ENCODE measurements at places on chromosomes 6 and 20.

GRCh38 chr6:77181749-77182148 is 281.5 kb downstream of the HTR1B start:
- no peak for DNase-seq

DNA sequence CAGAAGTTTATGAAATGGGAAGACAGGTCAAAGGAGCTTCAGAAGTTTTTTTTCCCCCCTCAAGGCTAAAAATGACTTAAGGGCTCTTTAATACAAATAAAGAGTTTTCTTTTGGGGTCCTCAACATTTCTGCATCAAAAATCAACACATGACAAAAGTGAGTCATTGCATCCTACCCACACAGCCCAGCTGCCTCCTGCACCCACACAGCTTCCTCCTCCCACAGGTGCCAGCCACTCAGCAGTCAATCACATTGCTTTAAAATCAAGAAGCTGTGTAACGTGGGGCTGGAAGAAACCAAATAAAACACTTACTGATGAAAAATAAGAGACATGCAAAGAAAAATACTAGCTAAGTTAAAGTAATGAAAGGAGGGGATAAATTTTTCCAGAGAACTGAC is 68.5 kb downstream of the MAP3K5 start:
- DNase-seq, result no peak

GRCh38 chr20:37749218-37749617 is 55.4 kb downstream of the CTNNBL1 start:
- no peak for DNase-seq

DNA sequence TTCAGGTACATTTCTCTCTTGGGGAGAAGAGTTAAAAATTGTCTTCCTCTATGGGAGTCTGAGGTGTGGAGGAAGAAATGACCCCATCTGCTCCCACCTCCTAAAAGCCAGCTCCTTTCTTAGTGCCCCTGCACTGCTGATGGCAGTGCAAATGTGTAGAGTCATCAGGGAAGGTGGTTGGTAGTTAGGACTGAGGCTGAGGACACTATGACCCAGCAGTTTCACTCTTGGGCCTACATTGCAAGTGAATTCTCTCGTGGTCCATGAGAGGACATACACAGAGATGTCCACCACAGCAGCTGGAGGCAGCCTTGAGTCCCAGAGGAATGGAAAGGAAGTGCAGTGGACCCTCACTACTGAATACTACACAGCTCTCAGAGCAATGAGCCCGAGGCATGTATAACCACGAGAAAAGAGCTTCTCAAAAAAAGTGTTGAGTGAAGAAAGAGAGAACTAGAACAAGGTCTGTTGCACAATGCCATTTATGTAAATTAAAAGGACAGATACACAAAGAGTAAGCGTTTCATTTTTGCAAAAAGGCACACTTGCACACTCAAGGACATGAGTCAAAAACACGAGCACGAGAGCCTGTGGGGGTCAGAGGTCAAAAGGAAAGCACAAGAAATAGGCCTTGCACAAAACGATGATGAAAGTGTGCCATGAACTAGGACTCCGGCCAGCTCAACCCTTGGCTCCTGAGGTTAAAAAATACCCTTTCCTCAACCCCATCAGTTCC is 308.2 kb upstream of the PRND start:
- no peak for DNase-seq

DNA sequence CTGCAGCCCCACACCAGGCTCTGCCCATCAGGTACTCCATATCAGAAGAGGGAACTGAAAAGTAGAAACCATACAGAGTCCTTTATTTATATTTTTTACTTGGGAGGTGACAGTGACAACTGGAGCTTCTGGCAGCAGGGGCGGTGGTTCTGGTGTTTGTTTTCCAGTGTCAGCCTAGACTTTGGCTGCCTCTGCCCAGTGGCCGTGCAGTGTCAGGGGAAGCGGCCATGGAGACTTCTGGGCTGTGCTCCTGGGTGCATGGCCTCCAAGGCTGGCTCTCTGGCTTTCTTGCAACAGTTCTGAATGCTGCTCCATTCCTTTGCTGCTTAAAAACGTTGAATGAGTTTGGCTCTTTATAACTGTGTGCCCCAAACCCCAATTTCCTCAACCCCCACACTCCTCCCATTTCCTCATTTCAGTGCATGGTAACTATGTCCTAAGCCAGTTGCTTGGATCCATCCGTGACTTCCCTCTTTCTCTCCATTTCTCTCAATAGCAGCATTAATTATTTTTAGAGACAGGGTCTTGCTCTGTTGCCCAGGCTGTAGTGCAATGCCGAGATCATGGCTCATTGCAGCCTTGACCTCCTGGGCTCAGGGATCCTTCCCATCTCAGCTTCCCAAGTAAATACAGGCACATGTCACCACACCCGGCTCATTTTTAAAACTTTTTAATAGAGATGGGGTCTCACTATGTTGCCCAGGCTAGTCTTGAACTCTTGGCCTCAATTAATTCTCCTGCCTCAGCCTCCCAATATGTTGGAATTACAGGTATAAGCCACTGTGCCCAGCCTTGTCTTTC is 141.1 kb upstream of the SGK1 start:
- DNase-seq, result no peak

DNA sequence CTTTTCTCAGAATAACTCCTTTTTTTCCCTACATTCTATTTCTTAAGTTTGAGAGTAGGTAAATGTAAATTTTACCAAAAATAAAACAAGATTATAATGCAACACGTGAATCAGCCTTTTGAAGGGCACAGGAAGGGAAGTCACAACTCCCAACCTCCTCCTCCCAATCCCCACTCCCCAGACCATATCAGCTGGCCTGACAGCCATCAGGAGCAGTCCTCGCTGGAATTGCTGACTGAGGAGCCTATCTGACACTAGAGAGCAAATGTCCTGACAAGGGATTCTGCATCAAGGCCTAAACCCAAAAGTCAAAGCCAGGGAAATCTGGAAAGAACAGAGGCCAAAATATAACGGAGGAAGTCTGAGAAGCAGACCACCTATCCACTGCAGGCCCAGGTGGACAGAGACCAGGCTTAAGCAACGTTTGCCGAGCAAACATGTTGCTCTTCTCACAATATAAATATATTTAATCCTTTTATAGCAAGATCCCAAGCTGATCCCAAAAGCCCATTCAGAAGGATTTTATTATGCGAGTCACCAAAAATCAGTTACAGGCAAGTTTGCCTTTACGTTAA is 2.5 kb downstream of the RRAGD start:
- DNase-seq, result no peak

- DNase-seq, result no peak
Measured at GRCh38 chr20:37528446-37529213, 954 bp upstream of the BLCAP start.

GRCh38 chr20:12827816-12828385 is 180.9 kb upstream of the SPTLC3 start:
- no peak for DNase-seq

- DNase-seq, result no peak
Measured at GRCh38 chr6:44800171-44800783, 412.8 kb downstream of the CDC5L start.

GRCh38 chr20:10714236-10714975 is 40.6 kb upstream of the JAG1 start:
- no peak for DNase-seq

- no peak for DNase-seq
Measured at GRCh38 chr6:17879184-17879583, 108.3 kb downstream of the KIF13A start.

DNA sequence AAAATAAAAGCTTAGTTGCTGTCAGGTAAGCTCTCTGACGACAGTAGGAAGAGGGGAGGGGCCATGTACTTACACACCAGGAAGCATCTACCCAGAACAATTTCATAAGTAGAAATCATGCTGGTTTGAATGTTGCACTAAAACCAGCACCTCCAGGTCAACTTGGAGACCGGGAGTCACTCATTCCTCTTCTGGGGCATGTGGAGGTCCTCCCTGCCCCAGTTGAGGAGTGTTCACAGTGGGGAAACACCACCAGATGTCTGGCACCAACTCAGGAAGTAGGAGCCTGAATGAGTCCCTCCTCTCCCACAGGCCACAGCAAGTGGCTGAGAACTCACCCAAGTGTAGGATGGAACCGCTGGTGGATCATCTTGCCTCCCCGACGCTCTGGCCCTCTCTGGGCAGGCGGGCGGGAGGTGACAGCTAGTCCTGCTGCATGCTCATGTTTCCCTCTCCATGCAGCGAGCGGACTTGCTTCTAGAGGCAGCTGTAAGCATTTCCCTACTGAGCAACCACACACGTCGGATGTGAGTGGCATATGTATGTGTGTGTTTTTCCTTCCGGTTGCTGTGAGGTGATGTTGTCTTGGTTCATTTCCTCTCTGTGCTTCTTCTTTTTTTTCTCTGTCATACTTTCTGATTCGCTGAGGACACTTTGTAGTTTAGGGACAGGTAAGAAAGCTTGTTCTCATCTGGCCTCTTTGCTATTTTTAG is 149.5 kb upstream of the NEDD9 start:
- peak; percentile 39 for DNase-seq

DNA sequence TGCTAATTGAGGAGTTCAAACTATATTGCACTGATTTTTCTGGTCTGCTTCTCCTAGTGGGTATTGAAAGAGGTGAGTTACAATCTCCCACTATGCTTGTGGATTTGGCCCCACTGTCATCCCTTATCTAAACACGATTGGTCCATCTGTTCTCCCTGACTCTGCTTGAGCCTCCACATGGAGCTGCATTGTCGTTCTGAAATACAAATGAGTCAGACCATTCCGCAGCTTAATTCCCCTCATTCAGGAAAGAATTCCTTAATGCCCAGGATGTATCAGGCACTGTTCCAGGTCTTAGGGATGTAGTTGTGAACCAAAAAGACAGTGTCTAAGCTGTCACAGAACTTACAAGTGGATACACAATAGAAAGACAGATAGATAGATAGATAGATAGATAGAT is 461.9 kb downstream of the QKI start:
- no peak for DNase-seq

GRCh38 chr6:97203343-97203742 is 79.7 kb downstream of the MMS22L start:
- no peak for DNase-seq

- DNase-seq, result no peak
Measured at GRCh38 chr6:134517145-134517658, 199.3 kb upstream of the SGK1 start.

GRCh38 chr6:23414051-23414445 is 712.0 kb upstream of the NRSN1 start:
- DNase-seq, result no peak

DNA sequence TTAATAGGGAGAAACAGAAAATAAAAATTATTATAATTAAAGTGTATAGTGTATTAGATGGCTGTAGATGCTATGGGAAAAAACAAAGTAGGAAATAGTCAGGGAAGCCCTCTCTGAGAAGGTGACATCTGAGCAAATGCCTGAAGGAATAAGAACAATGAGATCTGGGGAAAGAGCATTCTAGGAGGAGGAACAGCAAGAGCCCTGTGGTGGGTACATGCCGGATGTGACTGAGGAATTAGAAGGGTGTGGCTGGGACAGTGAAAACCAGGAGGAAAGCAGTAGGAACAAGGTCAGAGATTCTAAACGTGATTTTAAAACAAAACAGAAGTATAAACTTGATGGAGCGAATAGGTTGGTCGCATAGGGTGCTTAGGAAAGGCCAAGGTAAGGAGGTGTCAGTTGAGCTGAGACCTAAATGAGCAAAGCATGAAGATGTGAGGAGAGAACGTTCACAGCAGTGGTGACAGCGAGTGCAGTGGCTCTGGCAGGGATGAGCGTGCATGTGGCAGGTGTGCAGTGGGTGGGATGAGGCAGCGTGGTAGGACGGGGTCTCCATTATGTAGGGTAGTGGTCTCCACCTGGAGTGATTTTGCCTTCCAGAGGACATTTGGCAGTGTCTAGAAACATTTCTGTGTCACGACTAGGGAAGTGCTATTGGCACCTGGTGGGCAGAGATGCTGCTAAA is 97.1 kb upstream of the MRPS10 start:
- DNase-seq, result no peak

DNA sequence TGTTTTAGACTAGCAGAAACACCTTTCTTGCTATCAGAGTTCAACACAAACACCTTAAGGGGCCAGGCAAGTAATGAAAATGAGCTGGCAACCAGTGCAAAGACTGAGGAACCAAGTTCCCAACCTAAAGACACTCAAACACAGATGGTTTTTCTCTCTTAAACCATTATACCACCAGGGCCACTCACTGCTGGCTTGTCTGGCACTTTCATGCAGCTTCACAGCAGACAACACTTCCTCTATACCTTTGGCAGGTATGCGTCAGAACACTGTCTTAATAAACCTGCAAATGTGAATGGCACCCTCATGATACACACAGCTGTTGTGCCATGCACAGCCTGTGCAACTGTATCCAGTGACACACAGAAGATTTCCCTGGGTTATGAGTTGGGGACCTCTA is 41.6 kb downstream of the NFATC2 start:
- DNase-seq, result peak; percentile 26

GRCh38 chr20:23407781-23408464 is 13.4 kb downstream of the NAPB start:
- no peak for DNase-seq

- no peak for DNase-seq
Measured at GRCh38 chr6:125444006-125444923, 142.5 kb upstream of the HDDC2 start.

DNA sequence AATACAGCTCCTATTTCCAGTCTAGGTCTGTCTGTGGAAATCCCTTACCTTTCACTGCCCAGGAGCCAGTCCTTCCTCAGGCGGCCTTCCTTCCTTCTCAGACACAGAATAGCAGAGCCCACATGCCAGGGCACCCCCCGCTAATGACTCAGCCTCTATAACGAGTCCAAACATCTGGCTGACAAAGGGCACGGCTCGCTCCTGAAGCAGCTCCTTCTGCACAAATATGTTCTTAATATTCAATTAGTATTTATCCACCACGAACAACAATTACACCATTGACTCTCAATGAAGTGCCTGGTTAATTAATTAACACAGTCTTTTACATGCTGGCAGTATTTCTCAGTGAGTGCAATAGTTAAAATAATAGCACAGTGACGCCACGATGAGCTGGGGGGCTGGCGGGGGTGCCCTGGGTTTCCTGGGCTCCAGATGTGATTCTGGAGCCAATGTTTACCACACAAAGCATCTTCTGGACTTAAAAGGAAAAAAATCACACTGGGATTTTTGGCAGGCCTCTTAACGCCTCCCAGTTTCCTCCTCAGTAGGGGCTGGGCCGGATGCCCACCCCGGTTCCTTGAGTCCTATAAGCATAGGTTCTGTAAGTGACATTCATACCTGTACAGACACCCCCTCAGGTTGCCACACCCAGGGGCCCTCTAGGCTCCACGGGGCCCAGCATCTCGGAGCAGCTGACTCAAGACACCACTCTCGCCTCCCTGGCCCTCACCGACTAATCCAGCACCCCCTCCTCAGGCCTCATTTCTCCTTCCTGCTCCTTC is 158.6 kb upstream of the MLN start:
- no peak for DNase-seq

DNA sequence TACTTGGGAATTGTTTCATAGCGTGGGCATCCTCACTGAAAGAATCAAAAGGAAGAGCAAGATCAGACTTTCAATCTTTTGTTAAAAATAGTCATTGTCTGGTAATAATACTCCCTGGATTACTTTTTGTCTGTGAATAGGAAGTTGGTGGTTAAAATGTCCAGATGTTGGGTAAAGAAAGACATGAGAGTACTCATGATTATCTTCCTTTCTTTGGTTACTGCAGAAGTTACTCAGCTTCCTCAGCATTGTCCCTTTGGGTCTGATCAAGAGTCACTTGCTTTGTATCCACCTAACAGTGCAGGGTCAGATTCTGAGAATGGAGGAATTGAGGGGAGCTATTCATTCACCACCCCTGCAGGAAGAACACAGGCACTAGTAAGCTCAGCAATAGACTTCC is 54.6 kb downstream of the RIN2 start:
- no peak for DNase-seq

- no peak for DNase-seq
Measured at GRCh38 chr20:2865630-2866029, 7.7 kb upstream of the PTPRA start.

- DNase-seq, result no peak
Measured at GRCh38 chr6:107563694-107564588, 74.0 kb downstream of the SOBP start.
